ENCODE measurements at places on chromosomes 6 and 20.

- no peak for DNase-seq
Measured at GRCh38 chr20:24452498-24453127, 16.8 kb upstream of the SYNDIG1 start.

DNA sequence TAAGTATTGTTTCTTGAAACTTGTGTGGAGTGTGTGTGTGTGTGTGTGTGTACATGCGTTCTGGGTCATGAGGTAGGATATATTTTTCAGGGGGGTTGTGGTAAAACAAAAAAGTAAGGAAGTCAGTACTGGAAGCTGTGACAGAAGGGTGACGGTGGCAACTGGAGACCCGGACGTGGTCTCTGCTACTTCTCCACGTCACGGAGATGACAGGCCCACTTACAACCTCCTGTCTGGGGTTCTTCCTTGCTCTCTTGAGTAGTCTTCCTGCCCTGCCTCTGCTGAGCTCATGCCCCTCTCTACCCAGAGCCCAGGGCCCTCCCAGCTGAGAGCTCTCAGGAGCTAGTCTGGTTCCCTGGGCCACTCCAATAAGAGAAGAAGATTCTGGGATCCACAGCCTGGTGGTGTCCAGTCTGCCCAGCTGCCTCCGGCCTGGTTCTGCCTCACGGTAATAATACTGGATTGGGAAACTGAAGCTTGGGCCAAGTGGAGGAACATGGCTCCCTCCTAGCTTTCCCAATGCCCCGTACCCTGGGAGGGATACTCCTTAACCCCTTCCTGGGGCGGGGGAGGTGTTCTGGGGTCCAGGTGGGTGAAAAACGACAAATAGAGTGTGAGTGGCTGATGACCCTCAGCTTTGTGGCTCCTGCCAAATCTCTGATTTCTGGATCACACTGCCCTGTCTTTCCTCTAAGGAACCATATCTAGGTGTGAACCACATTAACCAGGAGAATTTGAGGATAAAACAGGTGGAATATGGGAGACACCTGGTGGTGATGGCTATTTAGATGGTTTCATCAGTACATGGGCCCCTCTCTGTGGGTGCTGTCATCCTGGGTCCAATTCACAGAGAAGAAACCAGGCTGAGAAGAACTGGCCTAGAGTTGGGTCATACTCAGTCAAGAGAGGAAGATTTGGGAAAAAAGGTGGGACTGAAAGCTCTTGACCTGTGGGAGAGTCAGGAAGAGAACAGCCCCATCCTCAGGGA is 27.2 kb downstream of the VEGFA start:
- no peak for DNase-seq

- DNase-seq, result no peak
Measured at GRCh38 chr6:16690608-16691142, 70.6 kb downstream of the ATXN1 start.

DNA sequence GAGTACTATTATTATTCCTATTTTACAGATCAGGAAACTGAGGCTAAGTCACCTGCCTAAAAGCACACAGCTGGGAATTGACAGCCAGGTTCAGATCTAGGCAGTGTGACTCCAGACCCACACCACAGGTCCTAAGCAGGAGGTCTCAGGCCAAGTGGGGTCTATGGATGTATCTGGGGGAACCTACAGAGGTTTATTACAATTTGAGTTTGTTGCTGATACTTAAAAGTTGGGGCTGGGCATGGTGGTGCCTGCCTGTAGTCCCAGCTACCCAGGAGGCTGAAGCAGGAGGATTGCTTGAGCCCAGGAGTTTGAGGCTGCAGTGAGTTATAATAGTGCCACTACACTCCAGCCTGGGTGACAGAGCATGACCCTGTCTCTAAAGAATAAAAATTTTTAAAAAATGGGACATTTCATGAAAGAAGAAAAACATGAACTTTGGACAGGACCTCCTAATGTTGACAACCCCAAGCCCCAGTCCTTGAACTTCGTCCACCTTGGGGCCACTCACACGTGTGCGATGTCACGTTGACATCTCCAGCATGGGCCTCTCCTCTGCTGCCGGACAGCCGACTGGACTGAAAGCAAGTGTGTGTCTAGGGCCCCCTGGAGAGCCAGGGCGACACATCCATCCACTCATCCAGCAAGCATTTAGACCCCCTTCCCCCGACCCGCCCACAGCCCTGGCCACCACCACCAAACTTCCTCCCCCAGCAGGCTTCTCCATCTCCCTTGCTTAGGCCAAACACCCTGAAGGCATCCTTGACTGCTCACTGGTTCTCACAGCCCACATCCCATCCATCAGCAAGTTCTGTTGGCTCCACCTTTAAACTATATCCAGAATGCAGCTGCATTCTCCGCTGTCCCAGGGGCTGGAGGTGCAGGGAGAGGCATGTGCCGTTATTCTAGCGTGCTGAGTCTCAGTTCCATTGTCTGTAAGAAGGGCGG is 40.0 kb downstream of the NOL4L start:
- DNase-seq, result no peak

- DNase-seq, result no peak
Measured at GRCh38 chr20:19916531-19917485, 100.4 kb upstream of the NAA20 start.

DNA sequence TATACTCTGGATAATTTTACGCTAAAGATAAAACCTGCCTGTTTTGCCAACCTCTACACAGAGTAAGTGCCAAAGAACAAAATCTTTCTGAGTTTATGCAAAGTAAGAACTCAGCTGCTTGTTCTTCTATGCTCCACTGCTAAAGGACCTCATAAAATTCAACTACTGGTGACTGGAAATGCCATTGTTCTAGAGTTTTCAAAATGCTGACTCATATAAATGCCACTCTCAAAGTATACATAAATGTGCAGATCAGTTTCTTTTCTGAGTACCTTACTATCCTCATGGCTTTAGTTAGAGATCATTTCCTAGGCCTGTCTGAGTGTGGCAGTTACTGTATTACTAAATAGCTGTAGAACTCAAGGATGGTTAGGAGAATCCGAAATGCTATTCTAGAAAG is 45.6 kb downstream of the LYRM4 start:
- DNase-seq, result no peak

DNA sequence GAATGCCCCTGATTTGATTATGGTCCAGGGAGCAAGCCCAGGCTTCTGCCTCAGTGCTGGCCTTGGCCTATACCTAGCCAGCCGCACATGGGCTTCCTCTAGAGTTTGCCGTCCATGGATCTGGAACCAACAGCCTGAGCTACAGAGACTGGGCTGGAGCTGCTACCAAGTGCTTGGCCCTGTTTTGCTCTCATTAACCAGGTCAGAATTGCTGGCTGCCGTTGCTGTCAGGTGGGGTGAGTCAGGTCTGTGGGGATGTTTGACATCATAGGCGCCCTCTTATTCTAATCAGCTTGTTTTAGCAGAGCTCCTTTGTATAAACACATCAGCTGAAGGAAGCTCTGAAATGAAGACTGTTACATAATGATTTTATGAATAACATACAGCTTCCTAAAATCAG is 83.1 kb upstream of the PHACTR2 start:
- DNase-seq, result no peak

DNA sequence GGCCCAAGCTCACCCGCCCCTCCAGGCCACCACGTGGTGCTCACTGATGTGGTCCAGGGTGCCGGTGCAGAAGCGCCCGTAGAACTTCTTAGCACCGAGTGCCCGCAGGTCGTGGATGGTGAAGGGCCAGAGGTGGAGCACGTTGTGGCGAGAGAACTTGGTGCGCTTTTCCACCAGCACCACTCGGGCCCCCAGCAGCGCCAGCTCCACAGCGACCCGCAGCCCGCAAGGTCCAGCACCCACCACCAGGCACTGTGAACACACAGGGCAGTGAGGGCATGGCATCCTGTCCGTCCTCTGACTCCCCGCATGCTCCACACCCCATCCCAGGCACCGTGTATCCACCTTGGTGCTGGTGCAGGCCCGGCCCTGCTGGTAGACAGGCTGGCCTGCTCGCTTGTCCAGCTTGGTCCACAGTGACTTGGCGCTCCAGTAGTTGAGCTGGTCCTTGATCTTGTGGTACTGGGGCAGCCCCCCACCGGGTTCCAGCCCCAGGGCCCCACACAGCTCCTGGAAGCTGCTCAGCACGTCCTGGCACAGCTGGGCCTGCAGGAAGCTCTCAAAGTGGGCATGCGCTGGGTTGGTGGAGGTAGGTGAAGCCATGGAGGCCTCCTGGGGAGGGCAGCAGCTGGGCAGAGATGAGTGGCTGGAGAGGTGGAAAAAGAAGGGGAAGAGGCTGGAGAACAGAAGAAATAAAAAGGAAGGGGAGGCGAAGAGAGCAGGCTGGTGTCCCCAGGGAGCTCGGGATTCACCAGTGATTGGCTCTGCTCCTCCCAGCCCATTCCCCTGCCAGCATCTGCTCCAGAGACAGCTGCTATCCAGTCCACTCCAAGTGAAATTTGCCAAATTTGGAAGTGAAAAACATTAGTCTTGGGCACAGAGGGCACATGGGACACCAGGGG is 1.7 kb downstream of the MICAL1 start:
- no peak for DNase-seq

DNA sequence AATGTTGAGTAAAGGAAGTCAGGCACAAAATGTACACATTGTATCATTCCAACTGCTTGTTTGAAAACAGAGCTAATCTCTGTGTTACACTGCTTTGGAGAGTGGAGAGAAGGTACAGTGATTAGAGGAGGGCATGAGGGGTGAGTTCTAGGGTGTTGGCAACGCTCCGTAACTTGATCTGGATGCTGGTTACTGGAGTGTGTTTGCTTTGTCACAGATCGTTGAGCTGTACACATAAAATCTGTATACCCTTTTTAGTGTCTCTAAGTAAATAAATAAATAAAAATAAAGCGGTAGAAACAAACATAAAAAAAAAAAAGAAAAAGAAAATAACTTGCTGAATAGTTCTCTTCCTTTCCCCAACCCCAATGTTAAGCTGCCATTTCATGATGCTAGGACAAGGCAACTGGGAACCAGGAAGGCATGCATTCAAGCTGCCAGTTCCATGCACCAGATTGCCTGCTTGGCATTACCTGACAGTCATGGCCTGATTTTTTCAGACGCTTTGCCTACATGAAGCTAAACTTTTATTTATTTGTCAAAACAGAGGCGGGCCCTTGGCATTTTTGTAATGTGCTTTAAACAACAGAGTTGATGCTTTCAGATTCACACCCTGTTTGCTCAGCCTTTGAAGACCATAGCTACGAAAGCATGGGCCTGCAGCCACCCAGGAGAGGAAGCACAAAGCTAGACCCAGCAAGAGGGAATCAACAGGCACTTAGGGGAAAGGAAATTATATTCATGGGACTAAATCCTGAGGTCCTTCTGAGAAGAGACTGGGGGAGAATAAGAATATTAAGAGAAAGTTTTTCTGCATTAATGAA is 21.2 kb downstream of the TNFRSF21 start:
- DNase-seq, result no peak

GRCh38 chr20:1579488-1579887 is 22.0 kb upstream of the SIRPD start:
- no peak for DNase-seq

Data from activated CD4-positive, alpha-beta T cell treated with anti-CD3 and anti-CD28 coated beads for 4 hours (primary cell).